ENCODE measurements at places on chromosomes 11 and 22.

- no peak for DNase-seq
Observed at GRCh38 chr22:43446916-43447315, 35.1 kb downstream of the MPPED1 start.

- DNase-seq, result peak; percentile 58
Observed at GRCh38 chr11:128552783-128553661, 34.3 kb downstream of the ETS1 start.

GRCh38 chr11:81647374-81647773 is 1086.3 kb downstream of the FAM181B start:
- DNase-seq, result no peak

GRCh38 chr11:133819114-133819513 is 26.2 kb downstream of the SPATA19 start:
- no peak for DNase-seq

GRCh38 chr11:119888119-119888518 is 159.1 kb upstream of the NECTIN1 start:
- DNase-seq, result no peak

DNA sequence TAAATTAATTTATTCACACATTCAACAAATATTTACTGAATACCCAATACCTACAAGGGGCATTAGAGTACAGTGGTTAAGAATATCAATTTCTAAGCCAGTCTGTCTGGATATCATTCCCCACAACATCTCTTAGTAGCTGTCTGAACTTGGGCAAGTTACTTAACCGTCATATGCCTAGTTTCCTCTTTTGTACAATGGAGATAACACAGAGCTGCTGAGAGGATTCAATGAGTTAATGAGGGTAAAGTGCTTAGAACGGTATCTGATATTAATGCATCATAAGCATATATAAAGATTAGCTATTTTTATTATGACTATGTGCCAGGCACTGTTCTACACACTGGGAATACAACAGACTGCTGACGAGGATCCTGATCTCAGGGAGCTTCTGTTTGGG is 116.4 kb downstream of the APOL5 start:
- DNase-seq, result no peak
